Esophagus muscularis mucosa (tissue), 4 donors: ENCODE measurements at places on chromosomes 1 and 21.

DNA sequence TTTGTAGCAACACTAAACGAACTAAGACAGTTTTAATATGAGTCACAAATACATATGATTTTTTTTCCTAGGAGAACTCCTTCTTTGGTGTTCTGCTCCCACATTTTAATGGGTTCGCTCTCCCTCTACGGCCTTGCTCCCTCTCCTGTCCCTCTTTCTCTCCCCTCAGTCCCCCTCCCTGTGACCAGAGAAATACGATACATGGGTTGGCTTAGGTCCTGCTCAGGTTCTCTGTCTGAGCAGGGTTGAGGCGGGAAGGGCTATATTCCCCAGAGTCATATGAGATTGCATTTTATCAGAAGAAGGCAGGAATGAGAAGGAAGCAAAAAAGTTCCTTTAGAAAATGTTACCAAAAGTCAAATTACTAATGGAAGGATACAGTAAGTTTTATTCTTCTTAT, 44.6 kb downstream of the UBE2U start:
- DNase-seq = no peak

DNA sequence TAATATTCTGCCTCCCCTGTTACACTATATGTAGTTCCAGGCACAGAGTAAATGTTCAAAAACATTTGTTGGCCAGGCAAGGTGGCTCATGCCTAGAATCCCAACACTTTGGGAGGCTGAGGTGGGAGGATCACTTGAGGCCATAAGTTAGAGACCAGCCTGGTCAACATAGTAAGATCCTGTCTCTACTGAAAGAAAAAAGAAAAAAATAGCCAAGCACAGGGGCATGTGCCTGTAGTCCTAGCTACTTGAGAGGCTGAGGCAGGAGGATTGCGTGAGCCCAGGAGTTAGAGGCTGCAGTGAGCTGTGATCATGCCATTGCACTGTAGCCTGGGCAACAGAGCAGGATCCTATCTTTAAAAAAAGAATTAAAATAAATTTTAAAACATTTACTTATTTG, 57.6 kb upstream of the SIM2 start:
- DNase-seq = no peak

- DNase-seq = no peak
Observed at GRCh38 chr1:194026422-194026821, 840.0 kb upstream of the B3GALT2 start.

DNA sequence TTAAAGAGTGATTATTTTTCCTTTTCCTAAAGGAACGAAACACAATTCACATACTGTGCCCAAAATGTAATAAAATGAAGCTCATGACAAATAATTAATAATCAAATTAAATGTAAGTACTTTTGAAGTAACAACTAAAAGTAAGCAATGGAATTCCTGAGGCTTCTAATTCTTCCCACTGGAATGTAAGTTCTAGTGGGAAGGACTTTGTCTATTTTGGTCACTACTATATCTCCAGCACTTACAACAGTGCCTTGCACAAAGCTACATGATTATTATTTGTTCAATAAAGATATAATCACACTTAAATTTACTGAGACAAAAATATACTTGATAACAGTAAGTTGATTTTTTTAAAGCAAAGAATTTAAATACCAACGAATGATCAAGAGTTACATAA, 128.8 kb downstream of the COQ8A start:
- DNase-seq = no peak

DNA sequence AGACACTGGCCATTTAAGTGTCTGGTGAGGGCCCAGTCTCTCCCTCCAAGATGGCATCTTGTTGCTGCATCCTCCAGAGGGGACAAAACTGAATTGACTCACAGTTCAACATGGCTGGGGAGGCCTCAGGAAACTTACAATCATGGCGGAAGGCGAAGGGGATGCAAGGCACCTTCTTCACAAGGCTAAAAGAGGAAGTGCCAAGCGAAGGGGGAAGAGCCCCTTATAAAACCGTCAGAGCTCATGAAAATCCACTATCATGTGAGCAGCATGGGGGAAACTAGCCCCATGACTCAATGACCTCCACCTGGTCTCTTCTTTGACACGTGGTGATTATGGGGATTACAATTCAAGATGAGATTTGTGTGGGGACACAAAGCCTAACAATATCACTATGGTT, 280.1 kb downstream of the HHAT start:
- DNase-seq = no peak

- DNase-seq = peak; percentile 99
Observed at GRCh38 chr1:31789259-31790065, 25.3 kb upstream of the ADGRB2 start.

GRCh38 chr1:91842056-91842455, 43.9 kb downstream of the TGFBR3 start:
- no peak for DNase-seq

DNA sequence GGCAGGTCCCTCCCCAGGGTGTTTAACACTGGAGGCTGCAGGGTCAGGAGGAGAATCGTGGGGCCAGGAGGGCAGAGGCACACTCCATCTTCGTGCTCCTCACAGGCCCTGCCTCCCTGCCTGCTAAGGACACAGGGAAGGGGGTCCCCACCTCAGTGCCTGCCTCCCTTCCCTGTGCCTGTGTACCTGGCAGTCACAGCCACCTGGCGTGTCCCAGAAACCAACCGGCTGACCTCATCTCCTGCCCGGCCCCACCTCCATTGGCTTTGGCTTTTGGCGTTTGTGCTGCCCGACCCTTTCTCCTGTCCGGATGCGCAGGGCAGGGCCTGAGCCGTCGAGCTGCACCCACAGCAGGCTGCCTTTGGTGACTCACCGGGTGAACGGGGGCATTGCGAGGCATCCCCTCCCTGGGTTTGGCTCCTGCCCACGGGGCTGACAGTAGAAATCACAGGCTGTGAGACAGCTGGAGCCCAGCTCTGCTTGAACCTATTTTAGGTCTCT, 623 bp upstream of the BGLAP start:
- DNase-seq = no peak

- DNase-seq = no peak
Observed at GRCh38 chr1:117886101-117886795, 43.2 kb downstream of the GDAP2 start.

- DNase-seq = peak; percentile 98
Observed at GRCh38 chr1:153990468-153991150, at the start of gene RPS27. RPS27 (plus strand) TSS chr1:153990762; CDS start chr1:153990797, 35 bp downstream.

GRCh38 chr21:36980280-36981048, 14.0 kb upstream of the HLCS start:
- no peak for DNase-seq

DNA sequence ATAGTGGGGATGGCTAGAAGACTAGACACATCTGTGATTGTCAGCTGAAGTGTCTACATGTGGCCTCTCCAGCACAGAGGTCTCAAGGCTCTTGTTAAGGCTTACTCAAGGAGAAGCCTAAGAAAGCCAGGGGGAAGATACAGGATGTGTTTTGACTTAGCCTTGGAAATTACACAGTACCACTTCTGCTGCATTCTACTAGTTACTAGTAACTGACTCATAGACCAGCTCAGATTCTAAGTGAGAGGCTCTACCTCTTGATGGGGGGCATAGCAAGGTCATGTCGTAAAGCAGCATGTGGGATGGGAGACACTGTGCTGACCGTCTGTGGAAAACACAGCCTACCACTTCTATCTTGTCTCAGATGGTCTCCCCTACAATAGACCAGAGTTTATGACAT, 99.5 kb downstream of the UBE2U start:
- DNase-seq = no peak

DNA sequence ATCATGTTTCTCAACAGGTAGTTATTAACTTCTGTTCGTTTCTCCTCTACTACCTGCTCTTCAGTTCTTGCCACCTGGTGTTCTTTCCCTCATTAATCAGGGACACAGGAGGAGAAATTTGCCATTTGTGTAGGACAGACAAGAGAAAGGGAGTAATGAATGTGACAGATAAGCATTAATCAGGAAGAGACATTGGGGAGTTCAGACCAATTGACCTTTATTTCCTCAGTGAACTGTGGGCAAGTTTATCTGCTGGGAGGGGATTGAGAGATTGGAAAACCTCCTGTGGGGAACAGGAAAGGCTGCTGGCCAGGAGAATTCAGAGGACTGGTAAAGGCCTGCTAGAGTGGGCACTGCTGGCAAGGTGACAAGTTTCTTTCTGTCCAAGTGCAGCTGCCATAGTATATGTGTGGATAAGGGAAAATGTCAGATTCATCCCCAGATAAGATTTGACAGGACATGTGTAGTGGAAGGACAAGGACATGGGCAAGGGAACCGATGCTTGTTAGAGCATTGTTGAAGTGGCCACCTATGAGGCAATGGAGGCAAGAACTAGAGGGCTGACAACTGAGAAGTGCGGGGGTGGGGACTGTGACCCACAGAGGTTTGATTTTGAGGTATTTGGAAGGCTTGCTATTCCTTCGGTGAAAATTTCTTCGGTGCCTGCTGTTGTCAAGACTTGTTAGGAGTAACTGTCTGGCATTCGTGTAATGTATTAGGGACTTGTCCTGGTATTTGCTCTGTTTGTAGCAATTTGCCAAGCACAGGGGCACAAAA, 12.6 kb downstream of the SZT2 start:
- no peak for DNase-seq

- no peak for DNase-seq
Observed at GRCh38 chr21:14995226-14995625, 69.6 kb downstream of the NRIP1 start.

GRCh38 chr1:151892190-151892589, 17.1 kb downstream of the THEM4 start:
- DNase-seq = no peak

DNA sequence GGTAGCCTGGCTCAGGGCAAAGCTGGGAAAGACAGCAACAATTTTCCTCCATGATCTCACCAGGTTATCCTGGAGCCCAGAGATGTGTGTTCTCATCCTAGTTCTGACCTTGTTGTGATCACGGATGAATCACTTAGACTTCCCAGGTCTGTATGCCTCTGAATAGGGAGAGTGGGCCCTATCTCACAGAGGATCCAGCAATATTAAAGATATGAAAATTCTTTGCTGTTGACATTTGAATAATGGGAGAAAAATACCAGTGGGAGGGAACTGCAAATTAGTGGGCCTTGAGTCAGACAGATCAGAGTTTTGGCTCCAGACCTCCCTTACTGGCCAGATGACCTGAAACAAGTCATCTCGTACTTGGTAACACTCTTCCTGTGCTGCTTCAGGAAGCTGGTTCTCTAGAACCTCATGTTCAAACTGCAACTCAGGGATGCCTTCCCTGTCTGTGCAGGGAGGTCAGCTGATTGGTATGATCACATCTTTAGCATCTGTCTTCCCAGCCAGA, 32.8 kb upstream of the RNF19B start:
- no peak for DNase-seq

DNA sequence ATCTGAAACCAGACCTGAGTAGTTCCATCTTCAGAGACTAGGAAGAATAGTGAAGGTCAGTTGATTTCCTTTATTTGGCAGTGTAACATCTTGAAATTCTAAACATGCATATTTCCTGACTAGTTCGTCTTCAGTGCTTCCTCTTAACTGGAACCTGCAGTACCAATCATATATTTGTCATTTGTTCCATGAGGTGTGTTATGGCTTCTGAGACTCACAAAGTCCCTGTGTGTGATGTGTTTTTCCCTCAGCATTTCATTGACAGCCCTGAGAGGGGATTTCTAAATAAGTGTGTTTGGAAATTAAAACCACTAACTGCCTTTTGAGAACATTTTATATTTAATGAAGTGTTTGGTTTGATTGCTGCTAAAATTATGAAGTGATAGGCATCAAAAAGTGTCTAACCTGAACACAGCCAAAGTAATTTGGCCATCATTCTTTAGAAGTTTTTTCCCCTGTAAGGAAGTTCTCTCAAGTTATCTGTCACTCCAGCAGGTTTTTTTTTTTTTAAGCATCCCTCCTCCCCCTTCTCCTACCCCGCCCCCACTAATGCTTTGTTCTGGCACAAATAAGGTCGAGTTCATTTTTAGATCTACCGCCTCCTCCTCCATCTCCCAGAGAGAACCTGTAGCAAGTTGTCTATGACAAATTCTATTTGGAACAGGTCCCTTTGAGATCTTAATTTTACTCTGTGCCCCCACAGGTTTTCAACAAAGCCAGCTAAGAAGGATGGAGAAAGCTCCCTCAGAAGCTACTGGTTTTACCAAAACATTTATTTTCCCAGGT, 61.4 kb downstream of the TMEM200B start:
- DNase-seq = no peak

GRCh38 chr1:214292322-214292721, 11.4 kb downstream of the SMYD2 start:
- no peak for DNase-seq

DNA sequence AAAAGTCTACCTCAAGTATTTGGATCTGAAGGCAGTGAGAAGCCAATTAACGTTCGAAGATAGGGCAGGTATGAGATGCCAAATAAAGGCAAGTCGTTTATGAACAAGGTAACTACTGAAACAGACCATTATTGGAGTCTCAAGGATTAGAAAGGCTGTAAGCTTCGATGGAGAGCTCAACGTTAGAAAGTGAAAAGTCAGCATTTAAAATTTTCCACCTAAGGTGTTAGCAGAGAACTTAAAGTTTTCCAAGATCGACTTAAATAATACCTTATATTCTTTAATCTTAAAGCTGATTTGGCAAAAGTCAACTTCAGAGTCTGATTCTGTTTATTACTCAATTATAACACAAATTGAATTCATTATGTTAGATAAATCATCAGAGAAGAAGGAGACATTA, 28.1 kb downstream of the CLDN17 start:
- DNase-seq = no peak

DNA sequence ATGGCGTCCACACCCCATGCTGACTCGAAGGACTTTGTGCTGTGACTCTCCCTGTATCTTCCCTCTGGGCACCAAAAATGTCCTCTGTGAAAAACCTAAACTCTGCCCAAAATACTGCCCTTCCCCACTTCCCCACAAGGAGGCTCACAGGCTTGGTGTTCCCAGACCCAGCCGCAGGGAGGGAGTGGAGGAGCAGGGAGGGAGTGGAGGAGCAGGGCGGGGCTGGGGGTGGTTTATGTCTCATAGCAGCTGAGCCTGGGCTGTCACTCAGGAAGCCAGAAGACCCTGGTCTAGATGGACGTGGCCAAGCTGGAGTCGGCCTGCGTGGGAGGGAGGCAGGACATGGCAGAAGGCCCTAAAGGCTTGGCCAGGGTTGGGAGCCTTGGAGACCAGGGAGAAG, 461.7 kb downstream of the PTPRU start:
- no peak for DNase-seq

DNA sequence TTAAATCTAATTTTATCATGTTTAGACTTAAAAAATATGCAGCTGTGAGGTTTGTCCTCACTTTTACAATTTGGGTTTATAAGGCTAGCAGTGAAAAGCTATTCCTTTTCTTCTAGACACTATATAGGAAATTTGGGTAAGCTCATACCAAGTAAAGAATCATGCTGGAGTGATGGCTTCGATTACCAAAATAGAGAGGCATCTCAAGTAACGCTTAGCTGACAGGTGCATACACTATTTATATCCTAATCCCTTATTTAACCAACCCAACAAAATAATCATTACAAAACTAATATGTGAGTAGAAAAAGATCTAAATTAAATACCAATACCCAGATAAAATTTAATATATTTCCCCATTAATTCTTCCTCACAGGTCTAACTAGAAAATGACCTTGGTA, 193.2 kb downstream of the LHX8 start:
- DNase-seq = no peak

GRCh38 chr1:89274411-89274857, 1.8 kb upstream of the GBP5 start:
- no peak for DNase-seq

DNA sequence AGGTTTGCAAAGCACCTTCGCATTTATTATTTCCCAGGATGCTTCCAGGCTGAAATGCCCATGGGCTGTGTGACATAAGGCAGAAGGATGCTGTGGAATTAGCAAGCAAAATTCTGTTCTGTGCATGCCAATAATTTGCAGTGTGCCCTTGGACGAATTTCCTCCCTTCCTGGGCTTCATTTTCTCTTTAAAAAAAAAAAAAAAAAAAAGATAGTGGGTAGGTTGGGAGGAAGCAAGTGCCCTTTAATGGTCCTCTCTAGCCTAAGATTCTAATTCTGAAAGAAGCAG, 2.5 kb upstream of the ID3 start:
- no peak for DNase-seq
